RPMI7951 (cell line): ENCODE measurements at places on chromosomes 2 and 18.

- no peak for DNase-seq
These were observed 1.1 kb downstream of the PTH2R start for GRCh38 chr2:208407667-208408066.

DNA sequence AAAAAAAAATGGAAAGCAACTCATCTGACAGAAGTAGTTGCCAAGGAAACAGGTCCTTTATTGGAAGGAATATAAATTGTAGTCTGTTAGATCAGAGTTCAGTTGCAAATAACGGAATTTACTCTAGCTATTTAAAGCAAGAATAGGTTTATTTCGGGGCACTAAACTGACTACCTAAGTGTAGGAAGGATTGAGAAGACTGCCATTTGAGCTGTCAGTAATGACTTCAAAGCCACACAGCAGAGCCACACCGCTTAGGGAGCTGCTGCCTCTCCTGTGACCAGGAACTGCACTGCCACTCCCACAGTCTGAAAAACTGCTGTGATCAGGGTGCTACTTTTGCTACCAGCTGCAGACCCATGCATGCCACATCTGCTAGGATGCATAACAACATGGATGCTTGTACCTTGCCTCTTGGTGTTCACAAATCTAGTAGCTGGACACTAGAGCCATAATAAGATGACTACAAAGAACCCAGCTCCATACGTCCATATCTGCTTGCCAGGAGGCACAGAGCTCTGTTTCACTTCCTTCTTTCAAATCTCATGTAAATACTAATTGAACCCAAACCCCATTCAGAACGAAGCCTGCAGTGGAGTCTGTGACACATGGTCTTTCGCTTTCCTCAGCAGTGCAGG lies 2.2 kb downstream of the DSG2 start:
- DNase-seq = no peak

DNA sequence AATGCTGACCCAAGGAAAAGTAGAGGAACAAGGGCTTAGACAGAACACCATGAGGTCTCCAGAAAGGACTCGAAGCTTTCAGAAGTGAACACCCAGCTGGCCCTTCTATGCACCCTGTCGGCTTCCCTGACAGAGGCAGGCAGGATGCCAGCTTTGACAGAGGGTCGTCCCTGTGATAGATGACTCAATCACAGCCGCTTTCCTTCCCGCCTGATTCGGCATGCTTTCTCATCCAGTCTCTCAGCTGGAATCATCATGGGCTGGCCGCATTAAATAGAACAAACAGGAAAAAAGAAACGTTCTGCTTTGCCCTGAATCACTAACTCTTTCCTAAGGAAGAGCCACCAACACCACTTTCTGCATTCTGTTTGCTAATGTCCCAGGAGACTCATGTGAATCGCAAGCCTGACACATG lies 140.3 kb upstream of the RAB12 start:
- peak; percentile 78 for DNase-seq

DNA sequence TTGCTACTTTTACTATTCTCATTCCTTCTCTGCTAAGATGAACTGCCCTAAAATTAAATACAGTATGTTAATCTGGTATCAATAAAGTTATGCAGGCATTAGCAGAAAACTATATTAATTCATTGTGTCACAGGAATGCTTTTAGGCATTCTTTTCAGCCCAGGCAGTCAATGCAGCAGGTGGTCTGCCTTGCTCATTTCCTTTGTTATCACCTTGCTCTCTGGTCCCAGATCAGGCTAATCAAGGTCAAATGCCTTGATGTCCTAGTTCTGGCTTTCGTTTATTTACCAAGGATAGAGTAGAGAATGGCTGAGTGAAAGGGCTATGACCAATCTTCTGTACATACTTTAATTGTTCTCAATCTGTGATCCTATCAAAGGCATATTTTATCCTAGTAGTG lies 1023.6 kb downstream of the TMEM182 start:
- no peak for DNase-seq

DNA sequence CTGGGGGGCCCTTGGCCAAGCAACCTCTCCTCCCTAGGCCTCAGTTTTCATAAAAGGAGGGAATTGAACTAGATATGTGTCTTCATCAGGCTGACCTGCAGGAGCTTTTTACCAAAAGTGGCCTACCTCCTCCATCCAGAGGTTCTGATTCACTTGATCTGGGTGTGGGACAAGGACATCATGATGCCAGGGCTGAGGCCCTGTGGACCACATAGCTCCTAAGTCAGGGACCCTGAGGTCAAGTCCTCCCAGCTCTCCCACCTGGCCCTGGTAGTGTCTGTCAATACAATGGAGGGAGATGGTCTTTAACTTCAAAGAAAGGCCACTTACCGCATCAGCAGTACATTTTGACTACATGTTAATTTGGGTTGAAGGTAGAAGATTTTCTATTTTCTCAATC lies 10.4 kb downstream of the IL1RN start:
- DNase-seq = no peak

DNA sequence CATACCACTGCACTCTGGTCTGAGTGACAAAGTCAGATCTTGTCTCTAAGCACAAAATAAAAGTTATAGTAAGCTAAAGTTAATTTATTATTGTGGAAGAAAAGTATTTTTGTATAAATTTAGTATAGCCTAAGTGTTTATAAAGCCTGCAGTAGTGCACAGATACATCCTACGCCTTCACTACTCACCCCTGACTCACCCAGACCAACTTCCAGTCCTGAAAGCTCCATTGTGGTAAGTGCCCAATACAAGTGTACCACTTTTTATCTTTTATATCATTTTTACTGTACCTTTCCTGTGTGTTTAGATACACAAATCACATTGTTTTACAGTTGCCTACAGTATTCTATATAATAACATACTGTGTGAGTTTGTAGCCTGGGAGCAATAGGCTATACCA lies 57.5 kb downstream of the UBE2E3 start:
- peak; percentile 50 for DNase-seq

- DNase-seq = no peak
These were observed 79.1 kb downstream of the SH3YL1 start for GRCh38 chr2:184695-185094.

- DNase-seq = no peak
These were observed 76.7 kb downstream of the RNF144A start for GRCh38 chr2:6993936-6994335.

GRCh38 chr18:36398419-36398818 lies 100.9 kb downstream of the FHOD3 start:
- DNase-seq = no peak

GRCh38 chr2:28055325-28055970 lies 164.9 kb downstream of the BABAM2 start:
- DNase-seq = peak; percentile 47
